Osteocyte (in vitro differentiated cells): ENCODE measurements at places on chromosomes 3 and 15. TPM values are rescaled to one million over a fixed set of nuclear protein-coding genes. Genes with fewer than 3 reads are reported as not detected.

TM4SF18 gene
- 2.2 and 3.7 TPM in 2 replicates for total RNA-seq

- H3K4me1 ChIP-seq = no peaks in the 10 kb centered on the region
- H3K27me3 ChIP-seq = peaks cover 46% of the 10 kb centered on the region
- no peak for DNase-seq
- no peak overlapping the region for H3K27ac ChIP-seq
- no peak overlapping the region for H3K4me3 ChIP-seq
Observed at GRCh38 chr3:191435981-191436380, 25.0 kb upstream of the PYDC2 start.

DNA sequence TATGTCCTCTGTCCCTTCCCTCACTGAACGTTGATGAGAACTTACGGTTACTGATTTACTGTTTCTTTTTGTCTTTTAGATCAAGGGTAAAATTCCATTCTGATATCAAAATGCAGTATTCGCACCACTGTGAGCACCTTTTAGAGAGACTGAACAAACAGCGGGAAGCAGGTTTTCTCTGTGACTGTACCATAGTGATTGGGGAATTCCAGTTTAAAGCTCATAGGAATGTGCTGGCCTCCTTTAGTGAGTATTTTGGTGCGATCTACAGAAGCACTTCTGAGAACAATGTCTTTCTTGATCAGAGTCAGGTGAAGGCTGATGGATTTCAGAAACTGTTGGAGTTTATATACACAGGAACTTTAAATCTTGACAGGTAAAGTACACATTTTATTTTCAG, 990 bp downstream of the MYNN start:
- H3K27ac ChIP-seq = peak overlapping the region; percentile 100
- DNase-seq = no peak
- no peaks in the 10 kb centered on the region for H3K27me3 ChIP-seq
- H3K4me3 ChIP-seq = peak overlapping the region; percentile 98

- DNase-seq = peak; percentile 53
- no peak overlapping the region for H3K4me3 ChIP-seq
- peaks cover 26% of the 10 kb centered on the region for H3K4me1 ChIP-seq
- H3K27ac ChIP-seq = no peak overlapping the region
Observed at GRCh38 chr15:31469786-31470525, 143.3 kb downstream of the KLF13 start.

DNA sequence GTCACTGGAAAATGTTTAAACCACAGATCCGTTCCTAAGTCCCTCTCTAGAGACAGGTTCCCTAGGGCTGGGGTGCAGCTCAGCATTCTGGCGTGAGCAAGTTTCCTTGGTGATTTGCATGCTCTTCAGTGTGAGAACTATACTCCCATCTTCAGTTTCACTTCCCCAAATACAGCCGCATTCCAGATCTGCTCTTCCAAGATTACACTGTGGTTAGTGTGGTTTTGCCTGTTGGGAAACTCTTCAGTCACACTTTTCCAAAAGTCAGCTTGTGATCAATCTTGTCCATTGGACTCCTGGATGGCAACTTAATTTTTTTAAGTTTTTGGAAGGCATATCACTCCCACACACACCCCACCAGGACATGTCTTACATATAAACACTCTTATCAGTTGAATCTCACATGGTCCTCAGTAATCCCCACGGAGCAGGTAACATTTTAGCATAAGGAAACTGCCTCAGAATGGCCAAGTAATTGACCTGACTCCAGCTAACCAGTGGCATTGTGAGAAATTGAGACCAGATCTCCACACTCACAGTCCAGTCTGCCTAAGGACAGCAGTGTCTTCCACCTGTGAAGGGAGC, 33.5 kb upstream of the PTPN23 start:
- no peak overlapping the region for H3K4me3 ChIP-seq
- H3K4me1 ChIP-seq = no peaks in the 10 kb centered on the region
- peaks cover 24% of the 10 kb centered on the region for H3K36me3 ChIP-seq
